ENCODE measurements at places on chromosomes 13 and 19.

- no peak for DNase-seq
These were observed 31.9 kb downstream of the SGCG start for GRCh38 chr13:23212671-23213070.

DNA sequence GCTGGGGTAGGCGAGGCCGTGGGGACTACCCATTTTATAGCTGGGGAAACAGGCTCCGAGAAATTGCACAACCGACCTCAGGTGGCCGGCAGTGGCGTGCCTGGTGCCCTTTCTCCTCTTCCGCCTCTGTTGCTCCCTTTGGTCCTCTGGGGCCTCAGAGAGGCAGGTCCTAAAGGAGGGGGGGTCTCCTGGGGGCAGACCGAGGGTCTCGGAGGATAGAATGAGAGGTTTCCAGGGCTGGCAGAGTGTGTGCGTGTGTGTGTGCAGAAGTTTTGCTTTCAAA is 11.3 kb downstream of the STX10 start:
- no peak for DNase-seq

DNA sequence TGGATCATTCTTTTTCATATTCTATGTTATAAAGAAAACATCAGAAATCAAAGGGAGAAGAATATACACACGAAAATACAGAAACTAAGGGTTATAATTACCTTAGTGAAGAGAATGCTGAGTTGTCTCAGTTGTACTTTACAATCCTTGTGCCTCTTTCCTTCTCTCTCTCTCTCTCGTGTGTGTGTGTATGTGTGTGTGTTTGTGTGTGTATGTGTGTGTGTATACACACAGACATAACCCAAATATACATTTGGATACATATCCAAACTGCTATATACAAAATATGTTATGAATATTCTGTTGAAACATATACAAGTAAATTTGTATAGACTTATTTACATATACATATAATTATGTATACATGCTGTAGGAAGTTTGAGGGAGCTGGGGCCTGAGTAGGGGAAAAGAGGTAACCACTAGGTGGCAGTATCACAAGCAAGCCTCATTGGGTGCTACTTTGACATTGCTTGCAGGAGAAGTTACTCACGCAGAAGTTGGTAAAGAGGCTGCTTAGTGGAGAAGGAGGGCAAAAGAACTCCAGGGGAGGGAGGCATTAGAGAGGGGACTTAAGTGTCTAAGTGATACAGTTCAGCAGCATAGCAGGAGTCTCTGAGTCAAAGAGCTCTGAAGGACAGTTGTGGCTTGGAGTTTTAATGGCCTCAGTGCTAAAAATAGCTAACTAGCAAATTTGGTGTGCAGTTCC is 465.1 kb upstream of the PCDH20 start:
- DNase-seq, result no peak

- no peak for DNase-seq
These were observed 32.4 kb downstream of the ZSWIM4 start for GRCh38 chr19:13827656-13828055.

Measured in stimulated activated CD8-positive, alpha-beta memory T cell treated with anti-CD3 and anti-CD28 coated beads, Interleukin-12 subunit alpha, Interleukin-12 subunit beta, amount 100 ng/mL, for 4 hours (primary cell).